Caco-2 (cell line): ENCODE measurements at places on chromosomes 7 and 10. TPM values are rescaled to one million over a fixed set of nuclear protein-coding genes. Genes with fewer than 3 reads are reported as not detected.

DNA sequence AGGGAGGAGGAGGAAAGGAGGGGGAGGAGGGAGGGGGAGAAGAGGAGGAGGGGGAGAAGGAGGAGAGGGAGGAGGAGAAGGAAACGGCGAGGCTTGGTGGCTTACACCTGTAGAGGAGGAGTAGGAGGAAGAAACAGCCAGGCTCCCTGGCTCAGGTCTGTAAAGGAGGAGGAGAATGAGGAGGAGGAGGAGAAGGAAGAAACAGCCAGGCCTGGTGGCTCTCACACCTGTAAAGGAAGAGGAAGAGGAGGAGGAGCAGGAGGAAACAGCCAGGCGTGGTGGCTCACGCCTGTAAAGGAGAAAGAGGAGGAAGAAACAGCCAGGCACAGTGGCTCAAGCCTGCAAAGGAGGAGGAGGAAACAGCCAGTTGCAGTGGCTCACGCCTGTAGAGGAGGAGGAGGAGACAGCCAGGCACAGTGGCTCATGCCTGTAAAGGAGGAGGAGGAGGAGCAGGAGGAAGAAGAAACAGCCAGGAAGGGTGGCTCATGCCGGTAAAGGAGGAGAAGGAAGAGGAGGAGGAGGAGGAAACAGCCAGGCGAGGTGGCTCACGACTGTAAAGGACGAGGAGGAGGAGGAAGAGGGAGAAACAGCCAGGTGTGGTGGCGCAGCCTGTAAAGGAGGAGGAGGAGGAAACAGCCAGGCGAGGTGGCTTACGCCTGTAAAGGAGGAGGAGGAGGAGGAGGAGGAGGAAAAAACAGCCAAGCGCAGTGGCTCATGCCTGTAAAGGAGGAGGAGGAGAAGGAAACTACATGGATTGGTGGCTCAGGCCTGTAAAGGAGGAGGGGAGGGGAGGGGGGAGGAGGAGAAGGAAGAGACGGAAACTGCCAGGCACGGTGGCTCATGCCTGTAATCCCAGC lies 14.9 kb upstream of the CRCP start:
- H3K4me3 ChIP-seq: peak overlapping the region; percentile 29
- no peaks in the 10 kb centered on the region for H3K4me1 ChIP-seq
- no peaks in the 10 kb centered on the region for H3K27me3 ChIP-seq
- H3K36me3 ChIP-seq: no peaks in the 10 kb centered on the region

The ZNF467 gene
- 1.1 and 1.7 TPM in 2 replicates for total RNA-seq

- 0 out of 2 replicates have a peak, but pooled peaks cover 1% of the 10 kb centered on the region for H3K27me3 ChIP-seq
- no peaks in the 10 kb centered on the region for H3K36me3 ChIP-seq
- H3K4me1 ChIP-seq: peaks cover 1% of the 10 kb centered on the region; the same call in 1 of the 2 replicates
- no peak overlapping the region for H3K4me3 ChIP-seq
- DNase-seq: no peak
- H3K27ac ChIP-seq: no peak overlapping the region
Measured at GRCh38 chr10:63058236-63058635, 74.9 kb upstream of the NRBF2 start.

GRCh38 chr10:95837783-95838182 lies 70.0 kb upstream of the CC2D2B start:
- H3K4me3 ChIP-seq: no peak overlapping the region
- peaks cover 18% of the 10 kb centered on the region for H3K4me1 ChIP-seq
- no peak overlapping the region for H3K27ac ChIP-seq
- DNase-seq: no peak
- H3K27me3 ChIP-seq: no peaks in the 10 kb centered on the region

GRCh38 chr10:124228471-124228870 lies 135.1 kb upstream of the CHST15 start:
- no peaks in the 10 kb centered on the region for H3K4me1 ChIP-seq
- DNase-seq: no peak
- H3K4me3 ChIP-seq: no peak overlapping the region

The VWA2 gene
- 1.2 and 1.3 TPM in 2 replicates for total RNA-seq

GRCh38 chr10:61901829-61902444 lies 438 bp downstream of the ARID5B start:
- H3K27ac ChIP-seq: peak overlapping the region; percentile 99
- no peak for DNase-seq
- no peaks in the 10 kb centered on the region for H3K27me3 ChIP-seq
- H3K4me3 ChIP-seq: peak overlapping the region; percentile 97

DNA sequence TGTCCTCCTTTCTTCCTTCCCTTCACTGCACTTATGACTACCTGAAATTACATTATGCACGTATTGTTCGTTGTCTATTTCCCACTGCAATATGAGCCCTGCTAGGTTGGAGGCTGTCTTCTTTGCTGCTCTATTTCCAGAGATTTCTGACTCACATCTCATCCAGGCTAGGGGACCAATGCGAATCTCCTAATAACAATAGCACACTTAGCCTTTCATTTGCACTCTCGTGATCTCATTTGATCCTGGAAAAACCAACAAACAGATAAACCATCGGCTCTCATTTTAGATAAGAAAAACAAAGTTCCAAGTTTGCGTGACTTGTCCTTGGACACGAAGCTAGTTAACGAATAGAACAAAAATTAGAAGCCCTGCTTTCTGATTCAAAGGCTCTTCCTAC lies 1.4 kb downstream of the ZNF438 start:
- H3K27me3 ChIP-seq: no peaks in the 10 kb centered on the region
- H3K4me1 ChIP-seq: peaks cover 6% of the 10 kb centered on the region; the same call in 1 of the 2 replicates
- H3K4me3 ChIP-seq: no peak overlapping the region
- DNase-seq: no peak
- H3K27ac ChIP-seq: no peak overlapping the region

- no peaks in the 10 kb centered on the region for H3K36me3 ChIP-seq
- no peak for DNase-seq
- no peaks in the 10 kb centered on the region for H3K27me3 ChIP-seq
- no peaks in the 10 kb centered on the region for H3K4me1 ChIP-seq
- H3K4me3 ChIP-seq: no peak overlapping the region
- no peak overlapping the region for H3K27ac ChIP-seq
Measured at GRCh38 chr7:38545977-38546376, 85.2 kb downstream of the AMPH start.

- H3K27me3 ChIP-seq: no peaks in the 10 kb centered on the region
- H3K4me1 ChIP-seq: no peaks in the 10 kb centered on the region
- H3K27ac ChIP-seq: no peak overlapping the region
- no peak for DNase-seq
Measured at GRCh38 chr7:96061844-96062243, 260.1 kb downstream of the SLC25A13 start.

The NOLC1 gene
- 137 and 147 TPM in 2 replicates for total RNA-seq

GRCh38 chr7:133234961-133235875 lies 17.7 kb upstream of the EXOC4 start:
- no peak overlapping the region for H3K27ac ChIP-seq
- no peak for DNase-seq
- no peaks in the 10 kb centered on the region for H3K4me1 ChIP-seq
- no peak overlapping the region for H3K4me3 ChIP-seq
- H3K36me3 ChIP-seq: no peaks in the 10 kb centered on the region

The NPC1L1 gene
- 5.9 and 6.5 TPM in 2 replicates for total RNA-seq

- H3K4me3 ChIP-seq: no peak overlapping the region
- H3K27ac ChIP-seq: no peak overlapping the region
- no peaks in the 10 kb centered on the region for H3K27me3 ChIP-seq
- no peak for DNase-seq
- no peaks in the 10 kb centered on the region for H3K4me1 ChIP-seq
- H3K36me3 ChIP-seq: no peaks in the 10 kb centered on the region
Measured at GRCh38 chr7:70408477-70408876, 723.5 kb upstream of the GALNT17 start.

DNA sequence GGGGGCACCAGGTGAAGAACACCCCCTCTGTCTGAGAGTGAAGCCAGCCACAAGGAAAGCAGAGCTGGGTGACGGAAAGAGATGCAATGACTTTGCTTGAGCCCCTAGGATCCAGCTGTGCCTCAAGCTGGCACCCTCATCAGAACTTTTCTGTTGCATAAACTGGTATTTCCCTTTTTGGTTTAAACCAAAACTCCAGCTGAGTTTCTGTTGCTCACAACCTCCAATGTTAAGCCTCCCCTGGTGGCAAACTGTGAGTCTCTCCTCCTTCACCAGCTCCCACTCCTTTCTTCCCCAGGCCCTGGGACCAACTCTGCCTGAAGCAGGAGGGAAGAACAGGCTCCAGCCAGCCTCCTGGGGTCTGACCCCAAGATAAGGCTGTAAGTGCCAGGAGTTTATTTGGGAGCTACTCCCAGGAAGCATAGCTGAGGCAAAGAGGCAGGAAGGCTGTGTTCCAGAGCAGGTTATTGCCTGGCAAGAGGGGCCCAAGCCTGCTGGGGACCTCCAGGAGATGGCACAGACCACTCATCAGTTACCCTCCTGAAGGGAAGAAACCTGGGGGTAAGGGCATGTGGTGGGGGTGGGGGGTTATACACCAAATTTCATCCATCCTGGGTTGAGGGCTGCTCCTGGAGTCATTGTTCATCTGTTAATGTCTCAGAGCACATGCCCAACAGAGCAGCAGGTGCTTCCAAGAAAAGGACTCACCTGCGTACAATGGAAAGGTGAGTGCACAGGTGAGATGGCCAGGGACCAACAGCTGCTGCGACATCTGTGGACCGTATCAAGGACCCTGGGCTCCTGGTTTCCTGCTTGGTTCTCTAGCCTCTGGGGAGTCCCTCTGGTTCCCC lies 73.3 kb upstream of the NANOS1 start:
- H3K27ac ChIP-seq: no peak overlapping the region
- no peaks in the 10 kb centered on the region for H3K27me3 ChIP-seq
- peaks cover 9% of the 10 kb centered on the region for H3K4me1 ChIP-seq
- no peak overlapping the region for H3K4me3 ChIP-seq
- no peak for DNase-seq
- no peaks in the 10 kb centered on the region for H3K36me3 ChIP-seq

DNA sequence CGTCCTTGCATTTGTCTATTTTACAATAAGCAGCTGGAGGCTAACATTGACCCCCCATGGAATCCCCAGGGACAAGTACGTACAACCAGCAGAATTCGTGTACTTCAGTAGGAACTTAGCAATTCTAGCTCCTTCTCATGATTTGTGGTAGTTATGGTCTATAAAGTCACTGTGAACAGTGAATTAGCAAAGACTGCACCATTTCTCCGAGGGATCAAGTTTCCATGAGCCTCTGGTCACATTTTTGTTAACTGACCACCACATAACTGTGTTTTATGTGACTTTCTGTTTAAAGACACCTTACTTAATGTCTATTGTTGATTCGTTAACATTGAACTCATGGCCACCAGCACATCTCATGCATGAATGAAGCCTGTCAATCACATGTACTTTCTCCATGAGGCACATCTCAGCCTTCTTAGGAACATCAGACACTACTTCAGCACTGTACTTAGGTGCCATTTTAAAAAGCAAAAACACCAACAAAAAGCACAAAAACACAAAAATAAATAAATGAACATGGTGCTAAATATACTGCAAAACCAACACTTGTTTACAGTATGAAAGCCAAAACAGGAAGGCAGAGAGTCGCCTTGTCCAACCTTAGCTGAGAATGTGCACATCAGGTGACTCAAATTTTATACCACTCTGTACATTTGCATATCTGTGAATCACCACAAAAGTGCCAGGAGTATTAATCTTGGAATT lies 9.0 kb upstream of the UCN3 start:
- no peak overlapping the region for H3K27ac ChIP-seq
- no peaks in the 10 kb centered on the region for H3K36me3 ChIP-seq
- no peak overlapping the region for H3K4me3 ChIP-seq
- no peak for DNase-seq
- peaks cover 7% of the 10 kb centered on the region for H3K4me1 ChIP-seq

GRCh38 chr10:71565284-71566000 lies 154.1 kb downstream of the C10orf105 start:
- H3K36me3 ChIP-seq: no peaks in the 10 kb centered on the region
- H3K27ac ChIP-seq: no peak overlapping the region
- no peak for DNase-seq
- no peaks in the 10 kb centered on the region for H3K4me1 ChIP-seq

GRCh38 chr7:156735851-156736250 lies 95.3 kb downstream of the RNF32 start:
- H3K4me1 ChIP-seq: no peaks in the 10 kb centered on the region
- H3K27ac ChIP-seq: no peak overlapping the region
- no peaks in the 10 kb centered on the region; the same call in 1 of the 2 replicates for H3K36me3 ChIP-seq
- no peak overlapping the region for H3K4me3 ChIP-seq

- no peaks in the 10 kb centered on the region for H3K27me3 ChIP-seq
- peaks cover 7% of the 10 kb centered on the region for H3K4me1 ChIP-seq
- DNase-seq: no peak
- H3K36me3 ChIP-seq: 0 out of 2 replicates have a peak, but pooled peaks cover 1% of the 10 kb centered on the region
- H3K27ac ChIP-seq: no peak overlapping the region
Measured at GRCh38 chr7:17512181-17512675, 213.8 kb downstream of the AHR start.

The POLL gene
- total RNA-seq: 34.7 and 35.5 TPM in 2 replicates

GRCh38 chr7:56079450-56080185 lies 13.1 kb downstream of the PHKG1 start:
- H3K4me1 ChIP-seq: no peaks in the 10 kb centered on the region
- H3K36me3 ChIP-seq: peaks cover 1% of the 10 kb centered on the region; the same call in 1 of the 2 replicates
- H3K4me3 ChIP-seq: no peak overlapping the region
- no peaks in the 10 kb centered on the region for H3K27me3 ChIP-seq

- H3K27ac ChIP-seq: no peak overlapping the region
- no peaks in the 10 kb centered on the region for H3K27me3 ChIP-seq
- no peaks in the 10 kb centered on the region for H3K4me1 ChIP-seq
- H3K4me3 ChIP-seq: no peak overlapping the region
- no peaks in the 10 kb centered on the region for H3K36me3 ChIP-seq
Measured at GRCh38 chr10:124283949-124284250, 134.8 kb downstream of the OAT start.

DNA sequence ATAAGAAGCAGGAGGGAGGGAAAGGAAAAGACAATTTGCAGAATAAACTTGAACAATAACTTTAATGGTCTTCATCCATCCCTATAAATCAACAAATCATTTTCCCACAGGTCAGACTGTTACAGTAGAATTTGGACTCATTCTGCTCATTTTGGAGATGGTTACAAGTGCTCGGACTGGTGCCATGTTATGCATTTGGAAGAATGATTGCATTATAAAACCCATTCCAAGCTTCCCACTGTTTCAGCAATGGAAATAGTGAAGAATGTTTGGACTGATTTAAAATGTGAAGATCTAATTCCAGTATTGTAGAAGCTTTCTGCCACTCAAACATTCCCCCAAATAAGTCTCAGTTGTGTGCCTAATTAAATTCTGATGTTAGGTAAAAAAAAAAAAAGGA lies 99.7 kb upstream of the ZEB1 start:
- no peaks in the 10 kb centered on the region for H3K36me3 ChIP-seq
- H3K27ac ChIP-seq: no peak overlapping the region
- H3K4me3 ChIP-seq: no peak overlapping the region
- DNase-seq: no peak
- no peaks in the 10 kb centered on the region for H3K27me3 ChIP-seq
- H3K4me1 ChIP-seq: no peaks in the 10 kb centered on the region

DNA sequence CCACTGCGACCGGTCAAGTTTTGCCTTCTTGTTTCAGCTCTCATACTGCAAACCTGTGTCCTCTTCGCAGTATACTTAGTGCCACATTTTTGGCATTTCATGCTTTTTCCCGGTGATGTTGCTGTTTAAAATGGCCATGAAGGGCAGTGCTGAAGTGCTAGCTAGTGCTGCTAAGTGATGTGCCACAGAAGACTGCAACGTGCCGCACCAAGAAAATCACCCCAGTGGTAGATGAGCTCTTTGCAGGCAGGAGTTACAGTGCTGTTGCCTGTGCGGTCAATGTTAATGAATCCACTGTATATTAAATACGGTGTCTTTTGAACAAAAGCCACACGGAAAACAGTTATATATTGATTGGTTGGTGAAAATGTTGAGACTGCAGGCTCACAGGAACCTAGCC lies 120.3 kb downstream of the ANLN start:
- H3K27ac ChIP-seq: no peak overlapping the region
- H3K27me3 ChIP-seq: no peaks in the 10 kb centered on the region
- no peak overlapping the region for H3K4me3 ChIP-seq
- H3K4me1 ChIP-seq: no peaks in the 10 kb centered on the region
- DNase-seq: no peak

- no peak for DNase-seq
- H3K27ac ChIP-seq: peak overlapping the region; percentile 88
- peaks cover 37% of the 10 kb centered on the region for H3K4me1 ChIP-seq
- no peak overlapping the region for H3K4me3 ChIP-seq
Measured at GRCh38 chr10:68618234-68618633, 58.1 kb downstream of the TET1 start.

The CTBP2 gene
- 97.2 and 99.6 TPM in 2 replicates for total RNA-seq

The LBX1 gene
- total RNA-seq: not detected in 2 replicates
